ENCODE measurements at places on chromosomes 11 and 22.
A peak's percentile ranks its signal among the peaks of the same experiment; 100 is the strongest.

DNA sequence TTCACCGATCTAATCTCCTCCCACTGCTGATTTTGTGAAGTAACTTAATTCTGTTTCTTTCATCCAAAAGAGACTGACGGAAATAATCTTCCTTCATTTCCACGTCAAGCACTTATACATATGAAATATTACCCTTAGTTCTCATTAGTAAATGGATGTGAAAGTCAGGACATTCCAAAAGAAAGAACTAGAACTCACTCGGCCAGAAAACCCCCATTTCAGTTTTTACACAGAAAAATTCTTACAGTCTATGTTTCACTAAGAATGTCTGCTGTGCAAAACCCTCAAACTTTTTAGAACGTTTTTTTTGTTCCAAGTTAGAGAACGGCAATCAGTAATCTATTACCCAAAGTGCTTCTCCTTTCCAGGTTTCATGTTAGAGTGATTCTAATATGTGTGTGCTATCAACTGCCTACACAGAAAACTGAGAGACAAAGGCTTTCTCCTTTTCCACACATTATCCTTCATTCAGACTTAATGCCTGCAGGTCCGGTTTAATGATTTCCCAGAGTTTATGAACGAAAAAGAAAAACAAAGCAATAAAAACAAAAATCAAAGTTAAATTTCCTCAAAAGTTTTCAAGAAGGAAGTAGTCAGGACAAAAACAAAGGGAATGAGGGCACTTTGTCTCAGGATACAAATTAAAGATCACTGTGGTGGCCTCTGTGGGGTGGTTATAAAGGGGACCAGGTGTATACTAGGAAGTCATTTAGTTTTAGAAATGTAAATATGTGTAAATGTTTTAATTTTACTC, 11.3 kb upstream of the SESN3 start:
- DNase-seq: no peak

GRCh38 chr11:69059985-69060384, 11.3 kb downstream of the TPCN2 start:
- DNase-seq: no peak

GRCh38 chr22:31578171-31578570, 81.8 kb downstream of the SFI1 start:
- DNase-seq: no peak

DNA sequence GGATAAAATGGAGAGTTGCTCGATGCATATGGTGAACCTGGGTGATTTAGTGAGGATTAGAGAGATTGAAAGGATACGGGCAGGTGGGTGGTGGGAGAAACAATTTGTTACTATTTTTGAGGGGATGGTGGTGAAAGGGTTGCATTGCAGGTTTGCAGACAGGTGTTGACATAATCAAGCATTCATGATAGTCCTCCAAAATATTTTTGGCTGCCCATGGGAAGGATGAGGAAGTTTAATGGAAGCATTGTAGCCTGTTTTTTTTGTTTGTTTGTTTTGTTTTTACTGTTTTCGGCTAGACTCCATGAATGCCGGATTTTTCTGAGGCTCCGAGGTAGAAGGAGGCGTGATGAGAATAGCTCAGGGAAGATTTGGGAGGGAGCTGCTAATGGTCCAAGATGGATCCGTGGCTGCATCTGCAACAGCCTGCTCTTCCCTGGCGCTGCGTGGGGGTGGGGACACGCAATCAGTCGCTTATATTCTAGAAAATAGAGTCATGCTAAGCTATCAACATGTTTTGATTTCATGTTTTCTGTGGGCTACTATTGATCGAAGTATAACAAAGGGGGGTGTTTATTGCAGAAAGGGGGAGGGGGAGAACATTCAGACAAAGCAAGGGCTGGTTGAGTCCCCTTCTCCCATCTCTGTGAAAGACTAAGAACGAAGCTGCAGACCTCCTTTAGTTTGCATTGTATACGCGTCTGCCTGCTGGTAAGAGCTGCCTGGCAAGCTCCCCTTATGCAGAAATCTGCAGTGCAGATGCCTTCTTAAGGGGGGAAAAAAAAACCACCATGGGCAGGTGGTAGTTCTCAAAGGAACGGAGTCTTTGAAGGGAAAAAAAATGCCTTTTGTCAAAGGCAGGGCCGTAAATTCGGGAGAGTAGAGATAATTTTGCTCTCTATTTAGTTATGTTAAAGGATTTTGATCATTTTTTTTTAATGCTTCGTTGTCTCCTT, 1.0 kb downstream of the RTN3 start:
- peak; percentile 40 for DNase-seq

GRCh38 chr11:108871152-108871551, 206.3 kb downstream of the DDX10 start:
- peak; percentile 16 for DNase-seq

DNA sequence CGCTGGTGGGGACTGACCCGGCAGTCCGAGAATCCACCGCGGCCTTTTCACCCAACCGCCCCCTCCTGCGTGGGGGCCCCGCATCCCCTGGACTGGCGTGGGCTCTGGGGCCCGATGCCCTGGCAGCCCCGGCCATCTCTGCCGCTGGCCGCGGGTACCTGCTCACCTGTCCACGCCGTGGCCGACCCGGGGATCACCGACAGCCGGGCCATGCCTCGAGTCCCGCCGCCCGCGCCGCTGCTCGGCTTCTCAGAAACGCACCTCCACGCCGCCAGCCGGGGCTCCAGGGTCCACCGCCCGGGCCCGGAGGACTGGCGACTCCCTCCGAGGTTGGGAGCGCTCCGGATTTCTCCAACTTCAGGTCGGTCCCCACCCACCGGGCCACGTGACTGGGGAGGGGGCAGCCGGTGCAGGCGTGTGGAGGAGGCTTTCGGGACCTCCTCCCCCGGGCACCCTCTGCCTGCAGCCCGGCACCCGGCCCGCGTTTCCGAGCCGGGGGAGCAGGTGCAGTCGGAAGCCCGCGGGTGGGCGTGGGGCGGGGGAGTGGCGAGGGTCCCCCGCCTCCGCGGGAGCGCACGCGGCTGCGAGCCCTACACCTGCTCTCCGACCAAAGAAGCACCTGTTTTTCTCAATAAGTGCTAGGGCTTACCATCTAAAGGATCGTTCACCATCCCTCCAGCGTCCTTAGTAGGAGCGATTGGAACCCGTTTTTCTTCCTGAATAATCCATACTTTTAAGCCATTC, 554 bp upstream of the NRIP3 start:
- peak; percentile 86 for DNase-seq

GRCh38 chr11:19696073-19696472, 16.6 kb upstream of the NAV2 start:
- DNase-seq: no peak

DNA sequence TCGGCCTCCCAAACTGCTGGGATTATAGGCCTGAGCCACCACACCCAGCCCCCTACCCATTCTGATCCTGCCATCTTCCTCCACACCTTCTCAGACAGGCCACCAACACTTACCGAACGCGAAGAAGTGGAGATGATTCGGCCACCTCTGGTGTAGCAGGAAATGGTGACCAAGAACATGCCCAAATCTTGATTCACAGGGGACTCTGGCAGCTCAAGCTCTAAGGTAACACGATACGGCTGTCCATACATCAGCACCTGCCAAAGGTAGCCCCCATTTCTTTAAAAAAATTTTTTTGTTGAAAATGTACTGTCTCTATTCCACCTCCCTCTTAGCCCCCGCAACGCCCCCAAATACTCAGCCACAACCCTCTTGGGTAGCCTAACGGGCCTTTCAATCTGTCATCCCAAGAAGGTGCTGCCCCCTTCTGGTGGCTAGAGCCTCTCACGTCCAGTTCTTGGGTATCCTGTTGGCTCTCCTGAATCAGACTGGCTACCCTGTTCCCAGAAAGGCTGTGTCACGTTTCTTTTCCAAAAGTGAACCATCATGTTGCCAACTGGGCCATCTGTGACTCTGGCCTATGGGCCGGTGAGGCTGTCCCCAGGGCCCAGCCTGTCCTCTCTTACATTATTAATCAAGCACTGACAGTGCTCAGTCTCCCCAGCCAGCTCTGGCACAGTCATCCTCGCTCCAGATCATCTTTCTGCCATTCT, 5.3 kb upstream of the LRRN4CL start:
- DNase-seq: peak; percentile 57

DNA sequence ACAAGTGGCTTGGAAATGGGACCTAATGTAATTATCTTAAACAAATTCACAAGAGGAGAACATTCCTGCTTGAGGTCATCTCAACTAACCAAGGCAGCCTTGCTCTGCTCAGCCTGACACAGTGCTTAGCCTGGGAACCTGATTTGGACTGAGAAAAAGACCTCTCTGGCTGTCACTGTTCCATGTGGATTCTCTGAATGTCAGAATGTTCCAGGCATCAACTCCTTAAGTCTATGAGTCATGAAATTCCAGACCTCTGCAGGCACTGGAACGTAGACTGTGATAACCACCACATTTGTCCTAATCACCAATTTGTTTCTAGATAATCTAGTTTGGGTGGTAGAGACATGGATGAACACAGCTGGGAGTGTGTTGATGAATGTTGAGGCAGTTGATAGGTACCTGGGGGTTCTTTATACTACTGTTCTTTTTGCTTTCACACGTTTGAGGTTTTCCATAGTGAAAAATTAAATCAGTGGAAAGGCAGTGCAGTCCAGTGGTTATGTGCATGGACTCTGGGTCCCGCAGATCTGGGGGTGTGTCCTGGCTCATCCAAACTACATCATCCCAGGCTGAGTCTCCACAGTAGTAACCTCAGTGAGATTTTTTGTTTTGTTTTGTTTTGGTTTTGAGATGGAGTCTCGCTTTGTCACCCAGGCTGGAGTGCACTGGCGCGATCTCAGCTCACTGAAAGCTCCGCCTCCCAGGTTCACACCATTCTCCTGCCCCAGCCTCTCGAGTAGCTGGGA, 269.6 kb downstream of the MN1 start:
- no peak for DNase-seq

DNA sequence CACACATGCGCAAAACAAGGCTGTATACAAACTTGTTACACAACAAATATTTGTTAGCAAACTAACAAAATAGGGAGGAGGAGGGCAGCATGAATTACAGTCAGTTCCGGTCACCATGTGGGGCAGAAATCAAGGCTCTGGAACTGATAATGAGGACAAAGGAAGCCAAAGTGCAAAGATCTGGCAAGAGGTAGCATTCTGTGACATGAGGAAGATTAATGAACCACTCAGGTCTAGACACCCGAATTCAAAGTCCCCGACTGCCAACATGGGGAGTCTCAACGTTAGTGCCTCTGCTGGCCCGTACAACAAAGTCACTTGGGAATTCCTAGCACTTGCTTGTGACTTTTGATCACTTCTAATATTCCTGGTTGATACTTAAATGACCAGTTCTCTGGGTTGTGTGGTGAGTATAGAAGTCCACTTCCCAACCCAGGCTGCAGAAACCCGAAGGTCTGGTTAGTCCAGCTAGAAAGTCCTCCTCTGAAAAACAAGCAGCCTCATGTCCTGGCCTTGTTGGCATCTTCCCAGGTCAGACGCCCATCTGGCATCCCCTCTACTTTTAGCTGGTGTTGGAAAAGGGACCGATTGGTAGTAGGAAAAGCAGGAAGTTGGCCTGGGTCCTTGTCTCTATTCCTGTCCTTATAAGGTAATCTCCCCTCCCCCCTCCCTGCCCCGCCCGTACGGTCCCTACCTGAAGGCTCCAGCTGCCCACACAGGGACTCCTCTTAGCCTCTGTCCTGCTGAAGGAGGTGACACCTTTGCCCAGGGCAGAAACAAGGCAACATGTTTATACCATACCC, 1.6 kb downstream of the SUN2 start:
- peak; percentile 54 for DNase-seq

DNA sequence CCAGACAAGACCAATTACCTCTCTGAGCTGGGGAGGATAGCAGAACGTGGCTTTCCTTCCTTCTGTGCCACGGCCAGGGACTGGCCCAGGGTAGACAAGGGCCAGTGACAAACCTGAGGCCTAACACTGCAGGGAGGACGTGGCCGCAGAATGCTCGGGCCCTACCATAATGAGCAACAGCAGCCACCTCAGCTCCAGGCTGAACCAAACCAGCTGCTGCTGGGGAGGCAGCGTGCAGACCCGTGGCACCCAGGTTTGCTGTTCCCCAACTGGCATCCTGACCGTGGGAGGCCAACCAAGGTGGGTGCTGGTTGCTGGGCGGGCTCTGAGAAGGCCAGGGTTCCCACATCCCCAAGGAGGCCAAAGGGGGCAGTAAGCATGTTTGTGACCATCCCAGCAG, 83.0 kb downstream of the MORC2 start:
- DNase-seq: no peak

GRCh38 chr11:35031867-35032266, 107.1 kb upstream of the CD44 start:
- DNase-seq: no peak

GRCh38 chr11:63613517-63614135, 607 bp downstream of the PLAAT3 start:
- DNase-seq: peak; percentile 47

DNA sequence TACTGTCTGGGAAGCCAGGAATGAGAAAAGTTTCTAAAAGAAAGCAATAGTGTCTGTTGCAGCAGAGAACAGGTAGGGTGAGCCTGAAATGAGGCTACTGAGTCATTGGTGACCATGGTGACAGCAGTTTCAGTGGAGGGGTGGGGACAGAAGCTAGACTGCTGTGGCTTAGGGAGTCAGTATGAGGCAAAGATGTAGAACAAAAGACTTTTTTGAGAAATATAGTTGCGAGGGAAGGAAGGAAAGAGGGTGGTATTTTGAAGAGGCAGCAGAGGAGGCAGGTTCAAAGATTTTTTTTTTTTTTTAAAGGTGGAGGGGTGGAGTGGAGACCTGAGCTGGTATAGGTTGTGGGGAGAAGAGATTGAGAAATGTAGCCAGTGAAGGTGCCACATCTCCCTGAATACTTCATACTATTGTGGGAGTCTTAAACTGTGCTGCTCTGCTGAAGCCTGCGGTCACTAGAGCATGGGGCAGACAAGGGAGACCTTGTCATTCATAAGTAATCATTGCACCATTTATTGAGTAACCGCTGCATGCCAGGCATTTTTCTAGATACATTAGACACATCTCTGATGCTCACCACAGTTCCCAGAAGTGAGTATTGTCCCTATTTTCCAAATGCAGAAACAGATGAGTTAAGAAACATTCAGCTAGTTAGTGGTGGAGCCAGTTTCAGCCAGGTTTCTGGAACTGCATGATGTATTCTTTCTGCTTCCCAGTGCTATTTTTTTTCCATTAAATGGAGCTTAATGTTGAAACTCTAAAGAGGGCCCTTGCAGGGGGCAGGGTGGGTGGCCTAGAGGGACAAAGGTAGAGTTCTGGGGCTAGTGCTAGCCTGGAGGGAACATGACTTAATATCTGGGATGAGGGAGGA, 49.9 kb downstream of the STIM1 start:
- DNase-seq: no peak

- DNase-seq: no peak
Measured at GRCh38 chr11:85076535-85077330, 550.4 kb downstream of the DLG2 start.

GRCh38 chr11:57711414-57712255, at the start of gene MED19:
TSS of gene MED19 (minus strand) at chr11:57712215. CDS start at chr11:57712179, 36 bp downstream.
- DNase-seq: peak; percentile 98

GRCh38 chr22:48179571-48180546, 1417.4 kb downstream of the TBC1D22A start:
- DNase-seq: no peak

DNA sequence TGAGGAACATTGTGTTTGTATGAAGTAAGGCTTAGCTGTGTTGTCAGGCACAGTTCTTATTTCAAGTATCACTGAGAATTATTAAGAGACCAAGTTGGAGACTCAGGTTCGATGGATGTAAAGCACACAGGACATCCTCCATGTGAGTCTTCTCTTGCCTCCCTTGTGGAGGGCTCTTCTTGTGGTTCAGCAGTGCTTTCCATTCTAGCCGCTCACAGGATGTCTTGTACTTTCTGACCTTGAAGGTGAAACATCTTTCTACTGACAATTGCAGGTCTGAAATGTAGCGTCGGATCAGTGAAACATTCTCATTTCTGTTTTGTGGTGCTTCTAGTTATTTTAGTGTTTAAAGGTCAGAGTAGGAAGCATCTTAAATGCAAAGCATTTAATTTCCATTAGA, 154.6 kb downstream of the HIPK3 start:
- DNase-seq: no peak
